NCI-H1417 (cell line): ENCODE measurements at places on chromosomes 7 and 10.

DNA sequence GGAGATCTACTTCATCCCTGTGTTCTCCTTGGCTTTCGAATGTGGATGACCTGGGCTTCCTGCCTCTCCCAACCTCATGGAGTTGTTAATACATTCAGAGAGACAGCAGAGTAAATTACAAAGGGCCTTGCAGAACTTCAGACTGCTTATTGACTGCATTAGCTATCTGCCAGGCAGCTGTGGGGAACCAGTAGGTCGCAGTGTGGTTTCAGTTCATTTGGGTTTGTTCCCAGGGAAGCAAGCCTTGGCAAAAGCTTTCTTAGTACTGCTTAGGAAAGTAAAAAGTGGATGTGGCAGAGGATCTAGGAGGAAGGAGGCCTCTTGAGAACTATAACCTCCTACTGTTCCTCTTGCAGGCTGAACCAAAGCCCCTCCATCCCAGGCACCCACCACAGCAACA lies 9.2 kb downstream of the NPFFR1 start:
- DNase-seq: no peak

- DNase-seq: no peak
Measured at GRCh38 chr10:95664543-95664942, 8.0 kb upstream of the ALDH18A1 start.

DNA sequence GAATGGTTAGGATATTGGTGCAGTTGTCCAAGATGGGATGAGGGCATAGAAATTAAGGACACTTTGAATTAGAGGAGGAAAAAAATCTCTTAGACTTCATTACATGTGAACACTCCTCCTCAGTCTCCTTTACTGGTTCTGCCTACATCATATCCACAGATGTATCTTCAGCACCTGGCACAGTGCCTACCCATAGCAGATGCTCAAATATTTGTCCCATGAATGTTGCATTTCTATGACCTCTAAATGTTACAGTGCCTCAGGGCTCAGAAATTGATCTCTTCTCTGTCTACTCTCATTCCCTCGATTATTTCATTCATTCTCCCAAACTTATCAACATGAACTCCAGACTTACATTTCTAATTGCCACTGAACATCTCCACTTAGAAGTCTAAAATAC lies 17.1 kb downstream of the CNNM1 start:
- DNase-seq: peak; percentile 2

DNA sequence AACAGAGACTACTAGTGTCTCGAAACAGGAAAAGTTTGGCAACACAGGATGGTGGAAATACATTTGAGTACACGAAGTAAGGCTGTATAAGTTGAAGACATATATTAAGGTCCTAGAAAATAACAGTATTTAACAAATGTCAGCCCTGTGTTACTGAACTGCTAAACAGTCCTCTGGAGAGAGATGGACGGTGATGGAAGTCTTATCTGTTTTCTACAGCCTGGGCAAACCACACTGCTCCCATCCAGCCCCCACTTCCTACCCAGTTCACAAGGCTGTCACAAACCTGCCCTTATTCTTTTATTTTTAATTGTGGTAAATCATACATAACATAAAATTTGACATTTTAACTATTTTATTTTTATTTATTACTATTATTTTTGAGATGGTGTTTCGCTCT lies 179.1 kb downstream of the DNAJC1 start:
- DNase-seq: no peak

GRCh38 chr7:67692425-67692824 lies 695.8 kb downstream of the TYW1 start:
- DNase-seq: no peak

- no peak for DNase-seq
Measured at GRCh38 chr10:119893074-119893473, 544 bp downstream of the SEC23IP start.

- DNase-seq: no peak
Measured at GRCh38 chr10:30763918-30764317, 134.4 kb upstream of the LYZL2 start.

DNA sequence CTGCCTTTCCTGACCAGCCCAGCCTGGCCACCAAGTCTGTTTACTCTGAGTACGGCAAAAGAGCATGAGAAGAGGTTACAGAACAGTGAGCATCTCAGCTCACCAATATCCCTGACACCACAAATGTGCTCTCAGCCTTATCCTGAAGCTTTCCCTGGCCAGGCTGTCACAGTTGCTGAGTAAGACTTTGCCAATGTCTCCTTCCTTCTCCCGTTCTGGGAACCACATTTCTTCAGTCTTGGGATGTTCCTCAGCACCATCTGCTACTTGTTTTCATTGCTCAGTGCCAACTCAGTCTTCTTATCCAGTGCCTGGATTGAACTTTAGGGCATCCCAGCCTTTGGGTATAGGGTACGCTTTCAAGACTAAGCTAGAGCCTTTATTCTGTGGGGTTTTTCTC lies 7.1 kb upstream of the KCNIP2 start:
- no peak for DNase-seq

DNA sequence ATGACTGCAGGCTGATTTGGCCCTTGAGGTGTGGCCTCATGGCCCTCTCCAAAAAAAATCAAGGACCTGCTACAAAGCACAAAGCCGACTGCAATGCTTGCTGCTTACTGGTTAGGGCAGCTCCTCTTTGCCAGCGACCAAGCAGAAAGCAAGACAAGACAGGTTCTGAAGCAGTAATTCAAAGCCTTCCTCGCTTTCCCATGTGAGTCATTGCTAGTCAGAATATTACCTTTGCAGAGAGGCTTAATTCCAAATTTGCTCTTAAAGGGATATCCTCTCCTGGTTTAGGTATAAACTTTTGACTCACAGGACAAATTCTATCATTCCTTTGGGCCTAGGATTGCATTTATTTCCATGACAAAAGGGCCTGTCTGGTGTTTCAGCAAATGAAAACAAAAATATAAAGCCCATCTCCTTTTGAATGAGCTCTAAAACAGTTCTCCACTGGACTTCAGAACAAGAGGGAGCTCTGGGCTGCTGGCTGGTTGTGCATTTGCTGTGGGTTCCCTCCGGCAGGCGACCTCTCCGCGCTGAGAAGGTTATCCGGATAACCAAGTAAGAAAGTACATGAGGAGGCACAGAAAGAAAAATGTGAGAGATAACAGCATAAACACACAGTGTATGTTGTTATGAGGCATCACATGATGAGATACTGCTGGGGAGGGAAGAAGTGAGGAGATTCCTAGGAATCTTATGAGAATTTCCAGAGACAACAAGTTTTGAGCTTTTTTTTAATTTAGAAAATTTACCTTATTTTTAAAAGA lies 90.8 kb downstream of the EGFR start:
- DNase-seq: no peak

DNA sequence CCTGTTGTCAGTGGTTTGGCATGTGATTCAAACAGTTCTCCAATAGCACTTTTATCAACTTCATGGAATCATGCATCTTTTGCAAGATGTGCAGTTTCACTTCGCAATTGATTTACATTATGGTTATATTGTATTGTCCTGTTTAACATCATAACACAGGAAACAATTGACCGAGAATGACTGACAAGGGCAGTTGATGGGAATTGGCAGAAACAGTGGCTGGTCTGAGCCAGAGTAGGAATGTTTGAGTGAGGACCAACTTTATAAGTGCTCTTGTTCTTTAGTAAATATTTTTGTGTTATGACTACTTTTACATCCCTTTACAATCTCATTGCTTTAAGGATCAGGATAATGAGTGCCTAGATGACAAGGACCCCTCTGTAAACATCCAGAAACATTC lies 2.2 kb downstream of the KLHL7 start:
- DNase-seq: no peak

DNA sequence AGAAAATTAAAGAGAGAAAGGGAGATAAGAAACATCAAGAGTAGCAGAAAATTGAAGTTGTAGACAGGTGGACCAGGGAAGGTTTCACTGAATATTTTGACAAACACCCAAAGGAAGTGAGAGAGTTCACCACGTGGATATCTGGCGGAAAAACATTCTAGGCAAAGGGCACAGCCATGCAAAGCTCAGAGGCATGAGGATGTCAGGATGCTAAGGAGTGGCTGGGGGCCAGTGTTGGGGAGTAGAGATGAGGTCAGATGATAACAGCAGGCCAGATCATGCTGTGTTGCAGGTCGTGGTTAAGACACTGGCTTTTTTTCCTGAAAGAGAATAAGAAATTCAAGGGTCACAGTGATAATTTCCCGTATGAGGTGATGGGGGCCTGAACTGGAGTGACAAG lies 181.9 kb downstream of the DGKI start:
- no peak for DNase-seq

DNA sequence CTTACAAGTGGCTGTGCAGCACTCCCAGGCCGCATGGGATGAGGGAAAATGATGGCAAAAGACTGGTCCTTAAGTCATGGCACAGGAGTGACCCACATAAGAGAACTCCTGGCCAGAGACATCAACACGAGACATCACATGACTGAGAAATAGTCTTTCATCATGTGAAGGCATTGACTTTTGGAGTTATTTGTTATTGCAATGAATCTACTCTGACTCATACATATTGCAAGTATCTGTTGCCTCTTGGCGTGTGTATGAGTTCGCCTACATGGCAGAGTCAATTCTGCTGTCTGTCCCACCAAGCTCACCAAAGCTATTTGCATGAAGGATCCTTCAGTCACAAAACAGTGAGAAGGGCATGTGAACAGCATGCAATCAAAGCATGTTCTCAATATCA lies 59.7 kb upstream of the HABP2 start:
- DNase-seq: no peak

DNA sequence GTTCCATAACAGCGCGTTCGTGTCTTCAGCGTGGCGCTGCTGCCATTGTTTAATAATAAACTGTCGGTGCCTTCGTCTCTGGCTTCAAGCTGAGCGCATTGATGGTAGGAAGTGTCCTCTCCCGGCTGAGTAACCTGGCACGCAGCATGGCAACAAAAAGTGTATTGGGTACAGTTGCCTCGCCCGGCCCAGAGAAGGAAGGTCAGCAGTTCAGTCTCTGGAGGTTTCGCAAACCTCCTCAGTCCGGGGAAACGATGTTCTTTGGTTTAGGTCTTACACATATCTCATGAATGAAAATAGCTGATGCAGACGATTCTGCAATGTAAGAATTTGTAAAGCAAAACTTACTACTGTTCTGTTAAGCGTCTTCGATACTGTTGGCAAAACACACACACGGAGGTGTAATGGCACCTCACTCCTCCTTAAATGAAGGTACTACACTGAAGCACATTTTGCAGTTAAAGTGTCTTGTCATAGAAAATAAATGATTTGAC lies 739 bp upstream of the CCDC186 start:
- no peak for DNase-seq

- DNase-seq: no peak
Measured at GRCh38 chr7:111268941-111269340, 178.0 kb downstream of the LRRN3 start.
